ENCODE measurements at places on chromosomes 6 and 20.

DNA sequence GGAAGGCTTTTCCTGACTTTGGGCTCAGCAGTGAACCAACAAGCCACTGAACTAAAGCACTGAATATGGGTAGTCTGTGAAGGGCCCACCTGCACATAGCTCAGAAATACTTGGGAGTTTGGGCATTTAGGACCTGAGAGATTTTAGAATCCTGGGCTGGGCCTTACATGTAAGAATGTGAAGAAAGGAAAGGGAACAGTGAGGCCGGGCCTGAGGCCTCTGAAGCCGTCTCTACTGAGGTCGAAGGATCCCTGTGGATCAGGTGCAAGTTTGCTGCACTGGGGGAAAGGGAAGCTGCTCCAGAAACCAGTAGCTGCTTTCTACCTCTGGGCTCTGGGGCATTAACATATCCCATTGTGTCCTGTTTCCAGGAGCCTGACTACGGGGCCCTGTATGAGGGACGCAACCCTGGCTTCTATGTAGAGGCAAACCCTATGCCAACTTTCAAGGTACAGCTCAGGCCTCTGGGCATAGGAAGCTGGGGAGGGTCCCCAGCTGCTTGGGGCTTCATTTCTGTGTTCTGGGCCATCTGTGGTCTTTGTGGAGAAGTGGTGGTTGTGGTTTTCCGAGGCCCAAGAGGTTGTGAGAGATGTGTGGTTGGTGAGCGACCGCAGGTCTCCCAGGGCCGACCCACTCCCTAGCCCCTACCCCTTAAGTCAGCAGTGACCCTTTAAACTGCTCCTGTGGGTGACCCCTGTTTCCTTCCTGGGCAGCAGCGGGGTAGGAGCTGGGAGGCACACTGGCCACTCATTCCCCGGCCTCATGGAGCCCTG lies 30.3 kb downstream of the PLCG1 start:
- DNase-seq: no peak

DNA sequence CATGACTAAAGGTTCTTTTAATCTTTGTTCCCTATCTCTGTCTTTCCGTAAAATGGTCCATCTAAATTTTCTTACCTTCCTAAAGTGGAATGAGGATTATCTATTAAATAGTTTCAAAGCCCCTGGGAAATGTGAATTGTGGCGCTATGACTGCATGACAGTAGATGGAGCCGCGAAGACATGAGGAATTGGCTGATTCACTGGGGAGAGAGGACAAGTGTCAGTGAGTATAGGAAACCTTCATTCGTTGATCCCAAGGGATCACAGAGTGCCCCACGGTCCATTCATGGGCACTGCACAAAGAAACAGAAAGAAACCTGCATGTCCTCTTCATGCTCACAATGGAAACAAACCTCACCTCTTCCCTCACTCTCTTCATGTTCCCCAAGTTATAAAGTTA lies 479.3 kb upstream of the BTBD3 start:
- no peak for DNase-seq

DNA sequence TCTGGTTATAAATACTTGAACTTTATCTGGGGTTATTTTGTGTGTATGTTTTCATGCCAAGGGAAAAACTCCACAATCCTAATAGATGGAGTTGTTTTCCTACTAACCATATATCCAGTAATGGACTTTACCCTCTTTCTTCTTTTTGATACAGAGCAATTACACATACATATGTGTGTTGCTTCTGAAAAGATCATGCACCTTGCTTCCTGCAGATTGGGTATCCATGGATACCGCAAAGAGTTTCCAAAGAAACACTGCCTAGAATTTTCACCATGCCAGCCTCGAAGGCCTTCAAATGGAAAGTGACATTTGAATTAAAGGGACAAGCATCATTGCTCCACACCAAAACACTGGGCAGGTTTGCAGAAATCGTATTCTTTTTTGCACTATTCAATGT lies 26.8 kb downstream of the HDDC2 start:
- no peak for DNase-seq

DNA sequence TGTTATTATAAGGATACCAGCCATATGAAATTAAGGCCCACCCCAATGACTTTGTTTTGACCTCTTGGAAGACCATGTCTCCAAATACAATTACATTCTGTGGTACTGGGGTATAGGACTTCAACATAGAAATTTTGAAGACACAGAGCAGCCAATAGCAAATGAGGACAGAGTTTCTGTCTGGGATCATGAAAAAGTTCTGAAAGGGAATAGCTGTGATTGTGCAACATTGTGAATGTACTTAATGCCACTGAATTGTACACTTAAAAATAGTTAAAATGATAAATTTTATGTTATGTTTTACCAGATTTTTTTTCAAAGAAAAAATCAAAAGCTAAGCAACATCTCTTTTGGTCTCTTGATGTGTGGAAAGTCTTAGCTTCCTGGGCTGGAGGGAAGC lies 27.0 kb upstream of the AGPAT4 start:
- DNase-seq: no peak

DNA sequence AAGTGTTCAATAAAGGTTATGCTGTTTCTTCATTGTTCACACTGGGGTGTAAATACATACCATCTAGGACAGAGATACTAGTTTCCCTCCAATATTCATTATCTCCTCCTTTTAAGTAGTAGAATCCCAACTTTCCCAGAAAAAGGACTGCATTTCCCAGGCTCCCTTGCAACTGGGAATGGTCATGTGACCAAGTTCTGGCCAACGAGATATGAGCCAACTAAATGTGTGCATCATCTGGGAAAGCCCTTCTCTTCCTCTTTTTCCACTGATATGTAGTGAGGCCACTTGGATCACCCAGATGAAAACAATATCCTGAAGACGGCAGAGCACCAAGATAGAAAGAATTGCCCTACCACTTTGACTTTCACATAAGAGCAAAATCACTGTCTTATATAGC lies 97.9 kb upstream of the PTPRT start:
- DNase-seq: no peak

DNA sequence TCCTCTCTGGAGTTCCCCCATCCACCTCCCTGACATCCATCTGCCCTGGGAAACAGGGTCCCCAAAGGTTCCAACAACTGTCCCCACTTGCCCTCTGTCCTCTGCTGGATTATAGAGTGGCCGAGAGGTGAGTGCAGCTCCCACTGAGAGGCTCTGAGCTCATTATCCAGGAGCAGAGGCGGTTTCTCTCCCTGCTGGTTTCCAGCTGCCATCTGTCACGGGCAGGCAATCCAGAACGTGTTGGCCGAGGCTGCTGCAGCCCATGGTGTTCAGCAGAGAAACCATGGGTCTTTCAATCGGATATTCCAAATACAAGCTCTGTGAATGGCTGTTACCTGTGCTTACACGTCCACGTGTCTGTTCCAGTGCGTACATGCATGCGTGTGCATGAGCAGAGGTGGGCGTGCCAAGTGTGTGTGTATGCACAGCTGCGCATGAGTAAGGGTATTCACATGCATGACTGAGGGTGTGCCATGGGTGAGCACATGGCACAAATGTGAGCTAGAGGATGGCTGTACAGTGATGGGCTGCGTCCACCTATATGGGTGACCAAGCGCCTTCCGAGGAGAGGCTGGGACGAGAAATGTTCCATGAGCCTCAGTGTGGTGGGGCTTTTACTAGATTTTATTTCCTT lies 183.7 kb upstream of the PMEPA1 start:
- DNase-seq: no peak

DNA sequence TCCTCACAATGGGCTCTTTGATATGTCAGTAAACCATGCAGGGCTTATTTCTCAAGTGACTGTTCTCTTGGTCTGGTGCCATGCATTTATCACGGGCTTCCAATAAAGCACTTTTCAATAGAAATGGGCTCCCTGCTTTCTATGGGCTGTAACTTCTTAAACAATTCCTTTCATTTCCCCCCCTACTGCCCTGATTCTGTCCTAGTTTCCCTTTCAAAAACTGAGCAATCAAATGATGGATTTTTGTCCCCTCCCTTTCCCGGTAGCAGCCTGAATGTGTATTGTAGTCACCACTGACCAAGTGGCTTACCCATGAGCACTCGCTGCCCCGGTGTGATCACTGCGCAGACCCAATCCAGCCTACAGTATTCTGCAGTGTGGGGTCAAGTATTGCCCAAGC lies 13.9 kb downstream of the RPS10 start:
- no peak for DNase-seq

- DNase-seq: no peak
These were observed at the start of gene FAM83B for GRCh38 chr6:54846243-54846856. Gene FAM83B, plus strand, starts transcription at chr6:54846771. Its CDS starts 23,476 bp downstream, at chr6:54870247.

DNA sequence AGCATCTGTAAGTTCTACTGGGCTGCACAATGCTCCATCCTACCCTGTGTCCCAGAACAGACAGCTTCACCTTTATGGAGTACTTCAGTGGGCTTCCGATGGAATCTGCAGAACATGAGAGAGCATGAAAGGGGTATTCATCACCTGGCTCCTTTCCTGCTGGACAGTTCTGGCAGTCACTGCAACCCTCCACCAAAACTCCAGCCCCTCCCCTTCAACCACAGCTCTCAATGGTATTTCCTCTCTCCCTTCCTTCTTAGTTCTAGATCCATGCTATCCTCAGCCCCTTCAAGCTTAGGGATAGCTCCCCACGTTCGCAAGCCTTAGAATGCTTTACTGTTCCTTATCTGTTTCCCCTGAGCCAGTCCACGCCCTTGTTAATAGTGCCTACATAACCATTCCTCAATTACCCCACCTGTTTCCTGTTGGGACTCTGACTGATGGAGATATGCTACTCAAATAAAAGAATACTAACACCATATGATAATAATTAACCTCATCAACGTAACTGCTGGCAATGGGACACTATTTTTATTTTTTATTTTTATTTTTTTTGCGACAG lies 26.8 kb downstream of the TRAM2 start:
- DNase-seq: no peak

DNA sequence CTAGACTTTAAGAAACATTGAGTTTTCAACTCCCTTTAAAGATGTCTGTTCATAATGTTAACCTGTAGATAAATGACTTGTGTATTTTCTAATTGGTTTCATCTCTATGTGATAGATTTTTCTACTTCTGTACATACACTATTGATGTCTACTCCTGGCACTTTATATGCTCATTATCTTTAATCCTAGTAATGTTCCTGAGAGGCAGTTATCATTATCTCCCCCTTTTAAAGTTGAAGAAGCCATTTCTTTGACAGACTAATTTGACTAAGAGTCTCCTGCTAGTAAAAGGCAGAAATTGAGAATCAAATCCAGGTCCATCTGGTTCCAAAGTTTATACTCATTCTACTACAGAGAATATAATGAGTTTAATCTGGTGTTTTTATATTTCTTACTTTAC lies 137.2 kb upstream of the SAMD5 start:
- no peak for DNase-seq

GRCh38 chr6:143015300-143015706 lies 45.4 kb upstream of the AIG1 start:
- no peak for DNase-seq

GRCh38 chr20:14947536-14947935 lies 610.1 kb upstream of the FLRT3 start:
- DNase-seq: no peak

DNA sequence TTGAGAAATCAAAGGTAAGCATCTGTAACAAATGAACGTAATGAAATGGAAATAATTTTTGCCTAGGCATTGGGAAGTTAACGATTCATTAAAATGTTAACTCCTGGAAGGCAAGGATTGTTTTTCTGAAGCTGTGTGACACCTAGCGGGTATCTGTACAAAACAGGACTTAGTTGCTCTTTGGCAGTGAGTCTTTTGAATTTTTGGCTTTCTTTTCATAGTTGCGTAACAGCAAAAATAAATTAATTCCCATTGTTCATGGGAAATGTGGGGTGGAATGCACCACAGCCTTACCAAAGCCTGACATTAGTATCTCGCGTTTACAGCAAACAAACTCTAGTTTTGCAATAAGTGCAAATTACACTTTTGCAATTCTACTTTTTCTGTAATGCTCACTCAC lies 92.7 kb upstream of the DTNBP1 start:
- DNase-seq: no peak

GRCh38 chr6:124879992-124880355 lies 82.3 kb upstream of the RNF217 start:
- no peak for DNase-seq

- no peak for DNase-seq
These were observed 680.9 kb upstream of the AGPAT4 start for GRCh38 chr6:161954699-161955276.

DNA sequence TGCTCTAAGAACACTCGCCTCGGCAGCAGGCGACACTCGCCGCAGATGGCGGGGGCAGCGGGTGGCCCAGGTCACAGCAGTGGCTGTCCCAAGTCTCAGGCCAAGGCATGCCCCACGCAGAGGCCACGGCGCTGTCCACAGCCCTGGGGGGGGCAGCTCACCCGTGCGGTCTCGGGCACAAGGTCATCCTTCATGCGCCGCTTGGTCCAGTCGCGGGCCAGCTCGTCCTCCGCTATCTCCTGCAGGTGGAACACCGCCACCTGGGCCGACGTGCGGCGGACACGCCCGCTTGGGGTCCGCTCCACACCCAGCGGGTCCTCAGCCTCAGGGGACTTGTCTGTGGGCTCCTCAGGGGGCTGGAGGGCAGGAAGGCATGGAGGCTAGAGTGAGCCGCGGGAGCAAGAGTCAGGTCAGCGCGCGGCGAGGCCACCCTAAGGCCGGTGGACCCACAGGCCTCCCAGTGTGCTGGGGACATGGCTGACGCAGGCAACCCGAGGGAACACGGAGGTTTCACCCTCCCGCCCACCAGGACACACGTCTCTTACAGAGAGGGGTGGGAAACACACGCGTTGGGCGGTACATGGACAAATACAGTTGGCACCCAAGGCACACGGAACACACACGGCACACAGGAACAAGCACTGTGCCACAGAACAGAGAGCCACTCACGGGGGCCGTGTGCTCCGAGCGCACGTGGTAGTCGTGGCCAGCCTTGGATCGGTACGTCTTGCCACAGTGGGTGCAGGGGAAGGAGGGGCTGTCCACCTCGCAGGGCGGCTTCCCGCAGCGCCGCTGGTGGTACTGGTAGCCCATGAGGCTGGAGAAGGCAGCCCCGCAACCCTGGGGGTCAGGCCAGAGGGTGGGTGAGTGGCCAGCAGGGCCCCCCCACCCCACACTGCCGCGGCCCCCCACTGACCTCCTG lies 6.5 kb upstream of the UCKL1 start:
- no peak for DNase-seq

DNA sequence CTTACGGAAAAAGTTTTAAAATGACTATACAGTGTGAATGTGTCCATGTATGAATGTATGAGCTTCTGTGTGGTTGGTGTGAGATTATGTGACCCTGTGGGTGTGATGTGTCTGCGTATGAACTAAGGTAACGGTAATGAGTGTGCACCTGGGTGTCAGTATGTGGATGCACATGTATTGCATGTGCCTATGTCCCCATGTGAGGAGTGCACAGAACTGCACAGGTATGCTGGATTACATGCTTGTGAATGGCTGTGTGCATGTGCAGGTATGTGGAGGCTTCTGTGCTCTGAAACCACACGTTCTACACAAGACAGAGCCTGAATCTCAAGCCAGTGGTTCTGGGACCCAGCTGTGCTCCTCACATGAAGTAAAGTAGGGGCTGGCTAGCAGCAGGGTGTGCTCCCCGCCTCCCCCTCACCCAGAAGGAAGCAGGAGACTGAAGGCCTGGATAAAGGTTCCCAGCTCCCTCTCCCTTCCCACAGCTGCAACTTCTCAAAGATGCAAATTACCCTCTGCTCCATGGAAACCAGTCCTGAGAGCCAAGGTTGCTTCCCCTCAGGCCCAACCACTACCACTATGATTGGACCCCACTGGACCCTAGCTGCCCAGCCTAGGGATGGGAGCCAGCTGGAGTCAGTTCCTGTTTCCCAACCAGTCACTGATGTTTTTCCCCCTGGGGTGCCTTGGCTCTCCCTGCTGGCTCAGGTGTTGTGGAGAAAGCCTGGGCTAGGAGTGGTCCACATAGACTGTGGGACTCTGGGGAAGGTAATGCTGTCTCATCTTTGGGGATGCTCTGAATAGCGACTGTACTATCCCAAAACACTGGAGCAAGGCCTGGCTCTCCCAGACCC lies 24.8 kb upstream of the SPDEF start:
- no peak for DNase-seq

GRCh38 chr6:24436979-24437378 lies 34.2 kb downstream of the MRS2 start:
- DNase-seq: no peak

Data from stimulated activated CD8-positive, alpha-beta memory T cell treated with anti-CD3 and anti-CD28 coated beads, Interleukin-4, amount 100 ng/mL, for 4 hours (primary cell).